ENCODE measurements at places on chromosomes 1 and 21.

DNA sequence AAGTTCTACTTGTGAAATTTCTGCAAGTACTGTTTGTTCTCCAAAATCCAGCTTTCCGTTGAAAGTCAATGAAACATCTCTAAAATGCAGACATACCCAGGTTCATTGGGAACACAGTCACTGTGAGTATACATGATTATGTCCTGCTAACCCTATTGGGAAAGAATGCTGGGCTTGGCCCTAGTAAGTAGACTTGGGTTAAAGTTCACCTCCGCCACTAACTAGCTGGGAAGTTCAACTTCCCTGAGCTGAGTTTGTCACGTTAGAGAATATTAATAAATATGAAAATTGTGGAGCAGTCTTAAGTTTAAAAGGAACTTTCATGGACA, 10.5 kb upstream of the PGD start:
- DNase-seq, result no peak

GRCh38 chr21:28776251-28776650, 216.4 kb downstream of the LTN1 start:
- no peak for DNase-seq

DNA sequence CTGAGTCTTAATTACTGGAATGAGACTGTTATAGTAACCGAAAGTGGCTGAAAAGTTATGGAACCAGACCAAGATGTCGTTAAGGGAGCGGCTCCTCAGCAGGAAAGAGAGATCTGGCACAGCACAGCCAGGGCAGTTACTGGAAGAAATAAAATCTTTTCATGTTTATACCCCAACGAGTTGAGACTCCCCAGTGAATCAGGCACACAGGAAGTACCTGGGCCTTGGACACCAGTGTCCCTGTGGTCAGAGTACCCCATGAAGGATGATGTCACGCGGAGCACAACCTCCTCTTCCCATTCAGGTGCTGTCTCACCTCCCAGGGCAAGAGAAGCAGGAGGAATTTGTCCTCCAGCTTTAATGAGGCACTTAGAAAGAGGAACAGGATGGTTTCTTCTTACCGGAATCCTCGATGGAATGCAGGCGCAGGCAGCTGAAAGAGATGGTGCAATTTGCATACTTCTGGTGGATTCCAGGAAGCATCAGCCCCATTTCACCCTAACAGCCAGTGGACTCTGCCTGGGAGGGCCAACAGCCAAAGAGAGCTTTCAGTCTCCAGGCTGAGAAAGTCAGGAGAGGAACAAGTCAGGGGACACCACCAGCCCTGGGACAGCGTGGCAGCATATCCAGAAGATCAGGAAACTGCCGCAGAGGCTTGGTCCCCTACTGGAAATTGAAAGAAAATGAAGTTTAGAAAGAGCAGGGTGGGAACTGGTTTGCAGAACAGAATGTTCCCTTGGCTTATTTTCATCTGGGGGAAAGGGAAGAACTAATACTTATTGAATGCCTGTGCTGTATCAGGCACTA, 35.9 kb upstream of the CTTNBP2NL start:
- DNase-seq, result no peak

GRCh38 chr1:33180911-33181890, 642 bp downstream of the TRIM62 start:
- DNase-seq, result peak; percentile 92

- no peak for DNase-seq
Observed at GRCh38 chr1:1370771-1371300, 4.2 kb downstream of the AURKAIP1 start.

DNA sequence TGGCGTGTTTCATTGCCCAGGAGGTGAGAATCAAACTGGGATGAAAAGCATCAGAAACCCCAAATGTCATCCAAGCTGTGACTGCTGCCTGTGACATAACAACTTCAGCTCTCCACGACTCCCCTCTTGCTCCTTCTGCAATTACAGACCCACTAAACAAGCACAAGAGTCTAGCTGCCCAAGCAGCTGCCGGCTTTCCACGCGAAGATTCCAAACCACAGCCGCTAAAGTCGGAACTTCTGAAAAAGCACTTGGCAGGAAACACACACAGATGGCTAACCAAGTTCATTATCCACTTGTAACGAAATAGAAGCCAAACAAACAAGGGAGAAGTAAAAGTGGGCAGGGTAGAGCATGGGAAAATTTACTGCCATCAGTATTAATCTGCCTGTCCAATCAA, 198.1 kb downstream of the SLC35F3 start:
- no peak for DNase-seq

DNA sequence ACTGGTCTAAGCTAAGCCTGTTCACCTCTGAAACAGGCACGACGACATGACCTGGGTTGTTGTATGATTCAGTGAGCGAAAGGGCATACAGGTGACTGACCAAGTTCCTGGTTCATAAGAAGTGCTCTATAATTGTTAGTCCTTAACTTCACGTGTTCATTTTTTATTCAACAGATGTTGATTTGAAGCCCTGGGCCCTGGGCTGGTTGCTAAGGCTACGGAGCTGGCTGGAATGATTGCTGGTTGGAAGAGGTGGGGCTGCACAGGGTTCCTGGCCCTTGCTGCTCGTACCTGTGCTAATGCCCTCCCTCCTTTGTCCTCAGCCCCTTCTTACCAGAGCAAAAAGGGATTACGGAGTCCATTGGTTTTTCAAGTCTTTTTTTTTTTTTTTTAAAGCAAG, 111.3 kb upstream of the CSF3R start:
- DNase-seq, result no peak

GRCh38 chr1:184870319-184870718, 104.0 kb downstream of the NIBAN1 start:
- no peak for DNase-seq

GRCh38 chr1:41622402-41622801, 137.9 kb upstream of the EDN2 start:
- no peak for DNase-seq

DNA sequence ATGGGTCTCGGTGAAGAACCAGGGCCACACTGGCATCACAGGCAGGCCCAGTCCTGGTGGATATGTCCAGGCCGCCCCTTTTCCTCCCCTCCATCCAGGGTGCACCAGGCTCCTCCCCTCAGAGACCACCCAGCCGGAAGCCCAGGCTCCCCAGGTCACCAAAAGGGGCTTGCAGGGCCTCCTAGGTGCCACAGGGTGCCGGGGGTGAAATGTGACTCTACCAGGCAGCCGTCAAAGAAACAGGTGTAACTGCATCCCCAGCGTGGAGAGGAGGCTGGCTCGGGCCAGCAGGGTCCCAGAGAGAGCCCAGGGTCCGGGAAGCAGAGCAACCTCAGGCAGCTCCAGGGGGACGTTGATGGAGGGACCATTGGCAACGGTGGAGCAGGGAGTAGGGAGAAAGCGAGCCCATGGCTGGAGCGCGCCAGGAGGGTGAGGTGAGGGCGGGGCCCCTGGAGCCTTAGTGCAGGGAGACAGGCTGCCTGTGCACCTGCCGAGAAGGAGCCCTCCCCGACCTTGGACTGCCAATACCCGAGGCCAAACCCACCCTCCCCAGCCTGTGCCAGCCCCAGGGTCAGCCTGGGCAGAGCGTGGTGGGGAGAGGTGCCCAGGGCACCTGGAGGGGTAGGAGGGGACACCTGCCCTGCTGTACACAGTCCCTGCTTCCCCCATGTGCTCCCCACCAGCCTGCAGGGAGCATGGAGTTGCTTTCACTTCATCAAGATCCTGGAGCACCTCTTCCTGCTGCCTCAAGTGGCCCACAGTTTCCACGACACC, 48.3 kb upstream of the POFUT2 start:
- no peak for DNase-seq

DNA sequence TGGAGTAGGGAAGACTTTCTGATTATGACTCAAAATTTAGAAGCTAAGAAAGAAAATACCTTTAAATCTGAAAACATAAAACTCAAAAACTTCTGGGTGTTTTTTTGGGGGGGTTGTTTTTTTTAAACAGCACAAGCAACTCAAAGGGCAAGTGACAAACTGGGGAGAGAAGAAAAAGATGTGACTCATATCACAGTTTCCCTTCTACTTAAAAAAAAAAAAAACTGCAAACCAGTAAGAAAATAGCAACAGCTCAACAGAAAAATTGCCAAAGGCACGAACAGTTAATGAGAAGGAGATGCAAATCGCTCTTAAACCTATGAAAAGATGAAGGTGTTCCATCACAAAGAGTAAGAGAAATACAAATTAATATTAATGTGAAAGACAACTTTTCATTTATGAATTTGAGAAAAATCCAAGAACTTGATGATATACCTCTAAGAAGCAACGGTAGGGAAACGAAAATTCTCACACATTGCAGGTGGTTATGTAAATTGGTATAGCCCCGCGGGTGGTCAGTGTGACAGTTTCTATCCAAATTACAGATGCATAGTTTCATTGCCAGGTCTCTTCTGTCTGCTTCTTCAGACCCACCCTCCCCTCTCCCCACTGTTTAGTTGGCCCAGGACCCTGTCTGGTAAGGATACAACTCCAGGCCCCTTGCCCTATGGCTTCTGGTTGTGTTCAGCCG, 9.0 kb downstream of the IFNAR2 start:
- DNase-seq, result peak; percentile 46

GRCh38 chr1:201582705-201583442, 43.9 kb downstream of the NAV1 start:
- no peak for DNase-seq

DNA sequence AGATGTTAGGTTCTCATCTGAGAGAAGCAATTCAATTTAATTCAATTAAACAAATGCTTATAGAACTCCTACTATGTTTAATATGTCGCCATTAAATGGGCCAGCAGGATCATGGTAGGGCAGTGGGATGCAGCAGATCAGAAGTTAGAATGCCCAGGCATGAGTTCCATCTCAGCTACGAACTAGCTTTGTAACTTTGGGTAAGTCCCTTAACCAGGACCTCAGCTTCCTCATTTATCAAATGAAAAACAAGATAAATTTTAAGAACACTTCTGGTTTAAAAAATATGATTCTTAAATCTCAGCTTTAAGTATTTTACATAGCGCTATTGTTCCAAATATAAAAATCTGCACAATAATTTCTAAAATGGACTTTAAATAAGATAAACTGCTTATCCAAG, 67.5 kb upstream of the GFI1 start:
- DNase-seq, result no peak

GRCh38 chr1:2418791-2419320, 6.5 kb upstream of the PEX10 start:
- no peak for DNase-seq

- no peak for DNase-seq
Observed at GRCh38 chr1:77954521-77954920, 24.4 kb downstream of the FUBP1 start.
